ENCODE measurements at places on chromosomes 5 and 9.

DNA sequence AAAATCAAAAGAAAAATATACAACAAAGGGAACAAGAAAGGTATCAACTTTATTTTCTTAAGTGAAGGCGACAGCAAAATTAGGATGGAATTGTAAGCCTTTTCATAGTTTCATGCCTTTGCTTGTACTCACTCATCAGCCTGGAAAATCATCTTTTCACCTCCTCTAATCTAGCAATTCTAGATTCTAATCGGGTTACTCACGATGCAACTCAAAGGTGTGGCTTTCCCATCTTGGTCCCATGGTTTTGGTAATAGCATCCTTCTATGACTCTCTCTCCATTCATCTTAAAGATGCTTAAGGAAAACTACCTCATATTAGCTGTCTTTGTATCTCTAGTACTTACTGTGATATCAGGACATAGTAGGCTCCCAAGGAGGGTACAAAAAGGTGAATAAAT lies 30.5 kb downstream of the DNAH5 start:
- no peak for DNase-seq

DNA sequence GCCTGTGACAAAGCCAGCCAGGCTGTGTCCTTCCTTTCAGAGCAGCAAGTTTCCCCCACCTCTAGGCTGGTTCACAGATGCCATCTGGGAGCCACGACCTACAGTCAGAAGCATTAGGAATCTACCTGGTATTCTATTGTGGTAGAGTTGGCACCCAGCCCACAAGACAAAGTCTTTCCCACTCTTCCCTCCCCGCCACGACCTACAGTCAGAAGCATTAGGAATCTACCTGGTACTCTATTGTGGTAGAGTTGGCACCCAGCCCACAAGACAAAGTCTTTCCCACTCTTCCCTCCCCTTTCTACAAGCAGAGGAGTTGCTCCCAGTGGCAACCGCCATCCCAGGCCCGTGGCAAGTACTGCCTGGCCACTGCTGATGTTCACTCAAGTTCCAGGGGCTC lies 157.8 kb upstream of the TNC start:
- no peak for DNase-seq

- DNase-seq, result no peak
These were observed 2112.2 kb upstream of the C9orf72 start for GRCh38 chr9:29685531-29685930.

DNA sequence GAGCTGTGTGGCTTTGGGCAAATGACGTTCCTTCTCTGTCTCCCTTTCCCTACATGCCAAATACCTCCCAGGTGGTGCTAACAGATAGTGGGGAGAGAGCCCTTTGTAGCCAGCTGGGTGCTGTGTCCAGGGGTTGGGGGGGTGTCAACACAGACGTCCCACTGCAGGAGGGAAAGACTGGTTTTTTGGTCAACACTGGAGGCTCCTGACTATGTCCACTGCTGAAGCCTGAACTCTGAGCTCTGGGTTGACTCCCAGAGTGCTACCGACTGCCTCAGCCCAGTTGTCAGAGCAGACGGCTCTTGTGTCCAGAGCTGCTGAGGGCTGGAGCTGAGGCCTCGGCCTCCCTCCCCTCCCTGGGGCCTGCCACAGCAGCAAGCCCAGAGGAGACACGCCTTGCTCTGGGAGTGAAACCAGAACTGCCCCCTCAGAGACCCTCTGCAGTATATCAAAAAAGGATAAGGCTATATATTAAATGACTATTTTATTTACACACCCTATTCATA lies 14.8 kb upstream of the SLC25A51 start:
- no peak for DNase-seq

- DNase-seq, result no peak
These were observed 180.6 kb downstream of the DEPDC1B start for GRCh38 chr5:60519372-60519771.

DNA sequence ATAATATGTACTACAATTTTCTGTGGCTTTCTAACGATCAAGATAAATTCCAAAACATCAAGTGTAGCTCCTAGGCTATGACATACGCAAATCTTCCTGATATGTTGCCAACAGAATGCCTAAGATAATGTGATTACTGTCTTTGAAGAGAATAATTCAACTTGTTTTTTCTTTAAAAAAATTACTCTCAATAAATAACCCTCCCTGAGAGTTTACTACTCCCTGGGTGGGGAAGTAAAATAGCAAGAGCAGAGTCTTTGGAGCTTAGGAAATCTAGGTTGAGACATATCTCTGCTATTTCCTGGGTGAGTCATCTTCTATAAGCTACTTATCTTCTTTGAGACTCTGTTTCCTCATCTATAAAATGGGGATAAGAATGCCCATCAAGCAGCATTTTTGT lies 201.2 kb downstream of the ACTL7B start:
- no peak for DNase-seq
